ENCODE measurements at places on chromosomes 3 and 15.
A peak's percentile ranks its signal among the peaks of the same experiment; 100 is the strongest.

GRCh38 chr3:169694117-169694516 lies 30.6 kb upstream of the MECOM start:
- DNase-seq: no peak

DNA sequence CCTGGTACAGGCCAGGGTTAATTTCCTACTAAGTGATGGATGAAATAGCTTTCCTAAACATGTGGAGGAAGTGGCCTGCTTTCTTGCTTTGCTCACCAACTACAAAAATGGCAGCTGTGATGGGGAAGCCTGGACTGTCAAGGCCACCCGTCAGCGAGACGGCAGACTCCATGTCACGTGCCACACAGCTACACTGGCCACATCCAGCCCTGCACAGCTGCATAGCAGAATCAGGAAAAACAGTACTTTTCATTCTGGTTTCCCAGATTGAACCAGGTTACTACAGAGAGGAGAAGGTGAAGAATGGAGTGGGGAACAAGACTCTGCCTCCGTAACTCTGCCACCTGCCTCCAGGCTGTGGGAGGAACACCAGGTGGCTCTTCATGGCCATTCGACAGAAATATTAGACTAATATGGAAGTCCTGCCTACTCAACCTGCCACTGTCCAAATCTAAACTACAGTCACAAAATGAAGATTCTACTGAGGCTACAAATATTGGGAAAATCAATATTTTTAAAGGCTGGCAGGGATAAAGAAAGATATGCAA lies 174.3 kb downstream of the MAGI1 start:
- no peak for DNase-seq

- no peak for DNase-seq
Observed at GRCh38 chr3:33458446-33458845, 18.2 kb upstream of the UBP1 start.

DNA sequence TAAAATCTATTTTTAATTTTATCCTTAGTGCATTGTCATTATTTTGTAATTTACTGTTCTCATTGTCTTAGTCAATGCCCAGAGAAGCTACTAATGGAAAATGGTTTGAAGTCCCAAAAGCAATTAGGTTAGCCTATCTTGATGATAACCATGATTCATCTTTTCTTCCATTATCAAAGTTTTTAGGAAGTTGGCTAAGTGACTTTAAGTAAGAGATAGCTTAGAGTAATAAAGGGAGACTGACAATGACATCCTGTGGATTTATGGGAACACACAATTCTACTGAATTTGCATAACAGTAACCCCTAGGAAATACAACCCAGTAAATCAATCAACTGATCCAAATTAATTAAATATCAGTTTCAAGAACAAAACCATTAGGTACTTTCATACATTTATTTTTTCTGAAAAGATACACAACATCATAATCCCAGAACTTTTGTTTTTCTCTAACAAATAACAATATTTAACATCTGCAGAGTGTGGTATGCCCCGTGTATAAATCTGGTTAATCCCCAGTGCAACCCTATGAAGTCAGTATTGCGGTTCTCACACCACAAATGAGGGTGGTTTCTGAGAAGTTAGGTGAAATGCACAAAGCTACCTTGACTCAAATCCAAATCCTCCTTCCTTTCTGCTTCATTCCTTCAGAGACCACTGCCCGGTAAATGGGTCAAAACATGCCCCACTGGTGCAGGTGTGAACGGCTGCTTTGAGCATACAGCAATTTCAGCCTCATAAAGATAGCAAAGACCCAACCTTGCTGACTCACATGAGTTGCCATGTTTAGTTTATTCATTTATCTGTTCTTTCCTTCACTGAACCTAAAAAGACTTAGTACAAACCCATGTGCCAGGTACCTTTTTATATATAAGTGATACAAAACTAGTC lies 202.1 kb downstream of the TBL1XR1 start:
- no peak for DNase-seq

DNA sequence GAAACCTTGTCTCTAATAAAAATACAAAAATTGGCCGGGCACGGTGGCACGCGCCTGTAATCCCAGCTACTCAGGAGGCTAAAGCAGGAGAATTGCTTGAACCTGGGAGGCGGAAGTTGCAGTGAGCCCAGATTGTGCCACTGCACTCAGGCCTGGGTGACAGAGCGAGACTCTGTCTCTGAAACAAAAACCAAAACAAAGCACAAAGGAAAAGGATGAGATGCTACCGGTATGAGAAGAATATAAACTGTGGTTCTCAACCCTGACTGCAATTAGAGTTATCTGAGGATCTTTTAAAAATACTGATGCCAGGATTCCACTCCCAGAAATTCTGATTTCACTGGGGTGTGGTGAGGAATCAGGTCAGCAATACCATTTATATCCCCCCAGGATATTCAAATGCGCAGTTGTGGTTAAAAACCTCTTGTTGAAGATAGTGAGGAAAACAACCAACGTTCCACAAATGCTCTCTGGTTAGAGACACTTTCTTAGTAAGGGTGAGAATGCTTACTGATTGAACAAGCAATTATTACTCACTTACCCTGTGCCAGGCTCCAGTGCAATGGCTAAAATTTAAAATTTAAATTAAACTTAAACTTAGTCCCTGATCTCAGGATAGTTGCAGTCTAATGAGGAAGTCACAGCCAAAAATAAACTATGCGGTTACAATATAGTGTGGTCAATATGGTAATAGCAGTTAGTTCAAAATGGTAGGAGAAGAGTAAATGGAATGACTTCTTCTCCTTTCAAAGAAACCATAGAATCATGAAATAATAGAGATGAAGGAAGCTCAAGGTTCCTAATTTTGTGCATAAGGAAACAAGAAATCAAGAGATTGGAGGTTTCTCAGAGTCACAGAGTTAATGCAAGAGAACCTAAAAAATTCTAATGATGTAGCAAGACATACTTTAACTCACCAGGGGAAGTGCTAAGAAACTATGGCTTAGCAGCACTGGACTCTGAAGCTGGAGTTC lies 109.5 kb downstream of the SSR3 start:
- DNase-seq: no peak

- DNase-seq: no peak
Observed at GRCh38 chr3:170585937-170586310, at the start of gene SLC7A14. TSS of gene SLC7A14 (minus strand) at chr3:170586075. CDS start at chr3:170526936, 59,139 bp downstream.

- DNase-seq: no peak
Observed at GRCh38 chr15:58518626-58519025, 86.8 kb downstream of the LIPC start.

- peak; percentile 30 for DNase-seq
Observed at GRCh38 chr3:47283193-47283537, 421 bp downstream of the KLHL18 start.

- no peak for DNase-seq
Observed at GRCh38 chr3:177015881-177016280, 181.4 kb downstream of the TBL1XR1 start.
